Body of pancreas (tissue), 4 donors: ENCODE measurements at places on chromosomes 7 and 10. TPM values are rescaled to one million over a fixed set of nuclear protein-coding genes. Genes with fewer than 3 reads are reported as not detected.
A peak's percentile ranks its signal among the peaks of the same experiment; 100 is the strongest.

The SUN3 gene
- not detected for total RNA-seq

GRCh38 chr10:121633056-121633455, 34.8 kb upstream of the FGFR2 start:
- H3K4me1 ChIP-seq, result no peaks in the 10 kb centered on the region
- H3K27me3 ChIP-seq, result no peaks in the 10 kb centered on the region
- no peak overlapping the region for H3K27ac ChIP-seq

The ARHGAP22 gene
- 4.6 TPM for total RNA-seq

DNA sequence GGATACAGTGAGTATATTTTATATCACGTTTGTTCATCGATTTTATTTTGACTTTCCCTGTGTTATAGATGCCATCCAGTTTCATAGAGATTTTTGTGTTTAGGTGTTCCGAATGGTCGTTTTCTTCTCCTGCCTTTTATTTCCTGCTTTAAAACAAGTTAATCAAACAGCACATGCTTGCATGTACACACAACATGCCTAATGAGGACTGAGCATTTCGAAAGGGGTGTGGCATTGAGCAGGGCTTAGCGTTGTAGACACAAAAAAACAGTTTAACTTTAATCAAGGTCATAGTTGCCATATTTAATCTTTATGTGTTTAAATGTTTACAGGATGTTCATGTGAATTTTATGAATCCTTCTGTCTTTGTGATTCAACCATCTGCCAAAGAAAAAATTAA, 430.5 kb upstream of the GALNT17 start:
- H3K27ac ChIP-seq, result no peak overlapping the region
- DNase-seq, result no peak
- H3K27me3 ChIP-seq, result no peaks in the 10 kb centered on the region
- H3K36me3 ChIP-seq, result no peaks in the 10 kb centered on the region
- H3K4me3 ChIP-seq, result no peak overlapping the region

- no peaks in the 10 kb centered on the region for H3K27me3 ChIP-seq
- H3K4me3 ChIP-seq, result no peak overlapping the region
- DNase-seq, result no peak
- no peaks in the 10 kb centered on the region for H3K4me1 ChIP-seq
- no peaks in the 10 kb centered on the region for H3K36me3 ChIP-seq
- no peak overlapping the region for H3K27ac ChIP-seq
Observed at GRCh38 chr10:110695539-110695886, 51.4 kb downstream of the RBM20 start.

DNA sequence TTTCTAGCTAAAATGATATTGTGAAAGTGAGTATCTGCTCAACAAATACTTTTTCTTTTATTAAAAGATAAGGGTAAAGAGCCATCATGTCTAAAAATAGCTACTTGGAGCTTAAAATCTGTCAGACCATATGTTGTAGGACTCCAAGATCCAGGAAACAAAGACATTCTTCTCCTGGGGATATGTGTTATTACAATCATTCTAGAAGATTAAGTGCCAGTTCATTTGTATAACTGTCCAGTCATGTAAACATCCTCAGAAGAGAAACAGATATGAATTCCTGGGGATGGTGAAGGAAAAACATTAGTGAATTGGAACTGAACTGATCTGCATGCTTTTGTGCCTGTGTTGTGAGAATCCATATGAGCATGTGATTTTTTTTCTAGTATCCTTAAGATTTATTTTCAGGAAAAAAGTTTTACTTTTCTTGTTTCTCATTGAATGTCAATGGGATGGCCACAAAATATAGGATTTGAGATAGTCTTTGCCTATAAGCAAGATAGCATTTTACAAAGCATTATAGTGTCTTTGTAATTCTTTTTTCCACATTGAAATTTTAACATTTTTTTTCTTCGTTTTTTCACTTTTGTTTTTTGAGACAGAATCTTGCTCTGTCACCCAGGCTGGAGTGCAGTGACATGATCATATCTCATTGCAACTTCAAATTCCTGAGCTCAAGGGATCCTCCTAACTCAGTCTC, 14.4 kb upstream of the MTERF1 start:
- no peaks in the 10 kb centered on the region for H3K4me1 ChIP-seq
- DNase-seq, result no peak
- no peak overlapping the region for H3K4me3 ChIP-seq
- H3K27me3 ChIP-seq, result no peaks in the 10 kb centered on the region
- no peak overlapping the region for H3K27ac ChIP-seq

The KIN gene
- total RNA-seq, result 6.2 TPM

DNA sequence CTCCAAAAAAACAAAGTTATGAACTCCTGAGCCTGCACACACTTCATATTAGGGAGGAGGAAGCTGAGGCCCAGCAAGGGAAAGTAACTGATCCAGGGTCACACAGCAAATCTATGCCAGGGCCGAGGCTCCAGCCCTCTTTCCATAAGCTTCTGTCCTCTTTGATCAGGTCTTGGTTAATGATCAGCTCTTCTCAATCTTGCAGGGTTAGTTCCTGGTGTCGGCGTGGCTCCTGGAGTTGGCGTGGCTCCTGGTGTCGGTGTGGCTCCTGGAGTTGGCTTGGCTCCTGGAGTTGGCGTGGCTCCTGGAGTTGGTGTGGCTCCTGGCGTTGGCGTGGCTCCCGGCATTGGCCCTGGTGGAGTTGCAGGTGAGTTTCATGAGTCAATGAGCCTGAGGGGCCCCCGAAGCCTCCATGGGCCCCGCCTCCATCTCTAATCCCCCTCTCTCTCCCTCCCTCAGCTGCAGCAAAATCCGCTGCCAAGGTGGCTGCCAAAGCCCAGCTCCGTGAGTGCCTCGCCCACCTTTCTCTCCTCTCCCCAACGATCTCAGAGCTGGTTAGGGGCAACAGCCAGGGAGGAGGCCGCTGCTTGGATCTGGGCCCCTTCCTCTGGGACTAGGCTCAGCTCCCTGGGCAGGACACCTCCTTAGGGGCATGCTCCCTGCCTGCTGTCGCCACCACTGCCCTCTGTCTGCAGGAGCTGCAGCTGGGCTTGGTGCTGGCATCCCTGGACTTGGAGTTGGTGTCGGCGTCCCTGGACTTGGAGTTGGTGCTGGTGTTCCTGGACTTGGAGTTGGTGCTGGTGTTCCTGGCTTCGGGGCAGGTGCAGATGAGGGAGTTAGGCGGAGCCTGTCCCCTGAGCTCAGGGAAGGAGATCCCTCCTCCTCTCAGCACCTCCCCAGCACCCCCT, 23.7 kb upstream of the LIMK1 start:
- peak overlapping the region; percentile 89 for H3K27ac ChIP-seq
- H3K27me3 ChIP-seq, result no peaks in the 10 kb centered on the region
- H3K4me3 ChIP-seq, result no peak overlapping the region
- DNase-seq, result peak; percentile 99
- H3K36me3 ChIP-seq, result no peaks in the 10 kb centered on the region
- H3K4me1 ChIP-seq, result peaks cover 47% of the 10 kb centered on the region
